ENCODE measurements at places on chromosomes 3 and 15.

DNA sequence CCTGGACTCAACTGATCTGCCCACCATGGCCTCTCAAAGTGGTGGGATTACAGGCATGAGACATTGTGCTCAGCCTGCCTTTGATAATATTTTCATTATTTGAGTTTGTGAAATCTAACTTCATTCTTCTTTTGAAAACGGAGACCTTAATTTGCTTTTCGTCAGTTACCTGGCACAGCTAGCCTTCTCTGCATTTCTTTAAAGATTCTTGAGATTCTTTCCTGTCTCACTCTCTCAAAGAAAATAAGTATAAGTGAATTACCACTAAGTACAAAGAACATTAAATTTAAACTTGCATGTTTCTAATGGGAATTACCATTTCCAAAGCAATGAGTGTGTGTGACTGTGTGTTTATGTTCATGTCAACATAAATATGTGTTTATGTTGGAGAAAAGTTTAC is 187.9 kb downstream of the NFKBIZ start:
- DNase-seq: no peak

DNA sequence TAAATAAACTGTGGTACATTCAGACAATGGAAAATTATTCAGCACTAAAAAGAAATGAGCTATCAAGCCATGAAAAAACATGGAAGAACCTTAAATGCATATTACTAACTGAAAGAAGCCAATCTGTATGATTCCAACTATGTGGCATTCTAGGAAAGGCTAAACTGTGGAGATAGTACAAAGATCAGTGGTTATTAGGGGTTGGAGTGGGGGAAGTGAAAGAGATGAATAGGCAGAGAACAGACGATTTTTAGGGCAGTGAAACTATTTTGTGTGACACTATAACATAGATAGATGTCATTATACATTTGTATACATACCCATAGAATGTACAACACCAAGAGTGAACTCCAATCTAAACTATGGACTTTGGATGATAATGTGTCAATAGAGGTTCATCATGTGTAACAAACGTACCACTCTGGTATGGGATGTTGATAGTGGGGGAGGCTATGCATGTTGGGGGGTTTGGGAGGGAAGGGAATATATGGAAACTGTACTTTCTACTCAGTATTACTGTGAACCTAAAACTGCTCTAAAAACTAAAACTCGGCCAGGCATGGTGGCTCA is 29.0 kb downstream of the RAB27A start:
- no peak for DNase-seq

DNA sequence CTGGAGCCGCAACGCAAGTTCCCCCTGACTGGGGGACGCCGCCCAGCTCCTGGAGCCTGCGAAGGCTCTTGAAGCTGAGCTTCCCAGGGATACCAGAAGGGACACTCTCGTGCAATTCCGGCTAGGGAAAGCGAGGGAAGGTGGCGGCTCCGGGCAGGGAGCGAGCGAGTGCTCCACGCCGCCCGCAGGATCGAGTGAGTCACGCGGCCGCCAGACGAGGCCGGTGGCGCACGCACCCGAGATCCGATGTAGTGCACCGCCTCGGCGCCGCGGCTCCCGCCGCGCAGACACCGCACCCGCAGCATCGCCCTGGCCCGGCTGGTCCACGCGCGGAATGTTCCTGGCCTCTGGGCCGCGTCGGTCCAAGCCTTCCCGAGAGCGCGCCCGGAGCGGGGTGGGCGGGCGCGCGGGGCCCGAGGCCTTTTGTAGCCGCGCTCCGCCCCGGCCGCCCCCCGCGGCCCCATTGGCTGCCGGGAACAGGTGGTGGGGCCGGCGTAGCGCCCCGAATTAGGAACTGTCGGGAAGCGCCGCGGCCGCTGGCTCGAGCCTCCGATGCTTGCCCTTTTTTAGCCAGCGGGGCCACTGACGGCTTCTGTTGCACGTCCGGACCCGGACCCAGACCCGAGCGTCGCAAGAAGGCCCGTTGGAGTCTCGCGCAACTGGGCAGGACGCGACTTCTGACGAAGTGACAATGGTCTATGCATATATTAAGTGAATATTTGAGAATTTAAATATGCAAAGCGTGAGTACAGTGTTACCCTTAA is at the start of gene GATM:
GATM (minus strand) TSS at position 396 of the 764 bp plus-strand sequence; CDS start at position 305, 91 bp downstream.
- peak; percentile 81 for DNase-seq

GRCh38 chr15:77461486-77461885 is 40.8 kb downstream of the HMG20A start:
- no peak for DNase-seq

- DNase-seq: peak; percentile 83
Measured at GRCh38 chr3:53254509-53255422, 1.1 kb downstream of the TKT start.

- no peak for DNase-seq
Measured at GRCh38 chr3:194080436-194080835, 55.5 kb upstream of the HES1 start.

DNA sequence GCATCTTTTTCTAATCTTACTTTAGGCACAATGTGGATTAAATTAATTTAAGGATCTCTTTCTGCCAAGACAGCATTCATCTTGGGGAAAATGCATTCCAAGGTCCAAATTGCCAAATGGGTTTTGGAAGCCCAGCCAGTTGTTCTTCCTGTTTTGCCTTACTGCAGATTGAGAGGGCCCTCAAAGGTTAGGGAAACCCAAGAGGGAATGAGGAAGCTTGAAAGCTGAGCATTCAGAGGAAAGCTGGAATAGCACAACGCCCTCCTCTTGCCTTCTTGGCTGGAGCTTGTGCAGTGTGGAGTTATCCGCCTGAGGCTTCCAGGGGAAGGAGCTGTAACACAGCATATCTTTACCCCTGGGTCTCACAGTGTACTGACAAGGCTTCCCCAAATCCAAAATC is 18.2 kb upstream of the SACM1L start:
- DNase-seq: no peak

- DNase-seq: no peak
Measured at GRCh38 chr3:138165061-138165460, 9.7 kb downstream of the DBR1 start.

- no peak for DNase-seq
Measured at GRCh38 chr3:70658513-70659310, 346.3 kb upstream of the MDFIC2 start.

DNA sequence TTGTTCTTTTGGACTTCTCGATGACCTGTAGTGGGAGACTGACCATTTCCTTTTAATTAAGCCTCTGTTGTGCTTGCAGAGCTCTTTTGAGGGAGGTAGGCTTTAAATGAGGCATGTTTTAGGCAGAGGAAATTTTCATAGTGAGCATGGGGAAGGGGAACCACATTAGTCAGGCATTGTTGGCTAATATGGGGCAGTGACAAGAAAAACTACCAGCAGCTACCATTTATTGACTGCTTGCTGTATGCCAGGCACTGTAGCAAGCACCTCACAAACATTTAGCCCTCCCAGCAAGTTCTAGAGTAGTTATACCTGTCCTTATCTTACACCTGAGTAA is 10.9 kb downstream of the ATG7 start:
- no peak for DNase-seq

DNA sequence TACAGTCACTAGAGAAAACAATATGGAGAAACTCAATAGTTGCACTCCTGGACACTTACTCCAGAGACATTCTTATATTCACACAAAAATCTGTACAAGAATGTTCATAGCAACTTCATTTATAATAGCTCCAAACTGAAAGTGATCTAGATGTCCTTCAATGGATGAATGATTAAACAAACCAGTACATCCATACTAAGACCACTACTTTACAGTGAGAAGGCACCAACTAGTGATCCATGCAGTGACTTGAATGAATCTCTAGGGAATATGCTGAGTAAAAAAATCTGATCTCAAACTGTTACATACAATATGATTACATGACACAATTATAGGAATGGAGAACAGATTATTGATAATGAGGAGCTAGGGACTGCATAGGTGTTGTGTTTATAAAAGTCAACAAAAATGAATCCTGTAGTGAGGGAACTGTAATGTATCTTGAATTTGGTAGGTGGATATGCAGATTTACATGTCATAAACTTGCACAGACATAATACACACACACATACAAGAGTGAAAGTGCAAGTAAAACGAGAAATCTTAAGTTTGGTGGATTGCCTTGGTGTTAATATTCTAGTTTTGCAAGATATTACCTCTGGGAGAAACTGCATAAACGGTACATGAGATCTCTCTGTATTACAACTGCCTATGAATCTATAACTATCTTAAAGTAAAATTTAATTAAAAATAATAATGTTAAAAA is 85.7 kb downstream of the SPATA16 start:
- no peak for DNase-seq

DNA sequence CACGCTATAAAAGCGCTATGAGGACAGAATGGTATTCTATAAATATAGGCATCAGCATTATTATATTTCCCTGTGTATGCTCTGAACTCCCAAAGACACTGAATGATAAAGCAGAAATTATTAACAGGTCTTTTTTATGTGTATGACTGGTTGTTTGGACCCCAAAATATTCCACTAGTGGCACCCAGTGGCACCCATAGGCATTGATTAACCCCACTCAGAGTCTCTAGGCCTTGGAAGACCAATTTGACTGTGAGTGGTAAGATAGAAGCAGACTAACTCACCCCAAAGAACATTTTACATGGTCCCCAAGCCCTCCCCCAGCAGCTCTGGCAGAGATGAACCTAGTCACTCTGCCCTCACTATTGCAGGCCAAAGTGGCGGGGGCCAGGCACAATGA is 45.4 kb upstream of the UBE2E1 start:
- no peak for DNase-seq

DNA sequence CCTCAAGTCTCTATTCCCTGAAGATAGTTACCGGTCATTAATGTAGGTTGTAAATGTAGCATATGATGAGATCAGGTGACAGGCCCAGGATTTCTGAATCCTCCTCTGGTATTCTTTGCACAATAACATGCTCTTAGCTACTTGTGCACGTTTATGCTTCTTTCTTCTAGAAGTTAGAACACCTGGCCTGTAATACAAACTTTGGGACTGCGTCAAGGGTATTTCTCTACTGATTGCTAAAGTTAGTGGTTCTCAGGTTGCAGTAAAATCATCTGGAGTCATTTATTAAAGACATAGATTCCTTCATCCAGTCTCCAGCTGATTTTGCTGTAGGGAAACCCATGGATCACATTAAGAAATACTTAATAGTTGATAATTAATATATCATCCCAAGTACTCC is 48.0 kb downstream of the UNC13C start:
- no peak for DNase-seq

GRCh38 chr3:149965278-149965677 is 5.4 kb downstream of the PFN2 start:
- DNase-seq: no peak

- no peak for DNase-seq
Measured at GRCh38 chr15:101461097-101461496, 28.4 kb downstream of the PCSK6 start.
